SK-N-MC (cell line): ENCODE measurements at places on chromosomes 7 and 10.

DNA sequence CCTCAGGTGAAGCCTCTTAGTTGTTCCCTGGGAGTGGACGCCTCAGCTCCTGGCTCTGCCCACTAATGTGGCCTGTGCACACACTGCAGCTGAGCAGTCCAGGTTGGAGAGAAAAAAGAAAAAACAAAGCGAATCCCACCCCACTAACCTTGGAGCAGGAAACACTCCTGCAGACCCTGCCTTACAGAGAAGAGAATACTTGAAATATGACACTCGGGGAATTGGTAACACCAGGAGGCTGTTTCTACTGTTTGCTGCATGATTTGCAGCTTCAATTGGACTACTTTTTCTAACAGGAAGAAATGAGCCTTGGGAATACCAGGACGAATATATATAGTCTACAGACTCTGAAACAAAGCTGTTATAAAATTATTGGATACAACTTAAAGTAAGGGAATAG, 22.2 kb downstream of the CDHR3 start:
- no peak for DNase-seq

DNA sequence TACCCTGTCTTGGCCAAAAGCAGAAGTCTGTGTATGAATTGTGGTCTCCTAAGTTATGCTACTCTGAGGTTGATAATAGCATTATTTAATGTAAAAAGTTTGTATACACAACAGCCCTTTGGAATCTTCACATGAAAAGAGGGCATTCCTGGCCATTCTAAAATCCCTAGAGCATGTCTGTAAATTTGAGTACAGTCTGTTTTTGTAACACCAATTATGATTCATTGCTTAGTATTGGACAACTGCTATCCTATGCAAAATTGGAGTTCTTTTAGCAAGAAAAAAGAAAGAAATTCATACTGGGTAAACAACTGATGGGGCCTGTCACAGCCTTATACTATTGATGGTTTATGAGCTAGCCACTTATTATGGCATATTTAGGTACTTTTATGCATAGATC, 10.2 kb downstream of the CUTC start:
- DNase-seq, result no peak

GRCh38 chr7:69739190-69739589, 140.9 kb downstream of the AUTS2 start:
- no peak for DNase-seq

DNA sequence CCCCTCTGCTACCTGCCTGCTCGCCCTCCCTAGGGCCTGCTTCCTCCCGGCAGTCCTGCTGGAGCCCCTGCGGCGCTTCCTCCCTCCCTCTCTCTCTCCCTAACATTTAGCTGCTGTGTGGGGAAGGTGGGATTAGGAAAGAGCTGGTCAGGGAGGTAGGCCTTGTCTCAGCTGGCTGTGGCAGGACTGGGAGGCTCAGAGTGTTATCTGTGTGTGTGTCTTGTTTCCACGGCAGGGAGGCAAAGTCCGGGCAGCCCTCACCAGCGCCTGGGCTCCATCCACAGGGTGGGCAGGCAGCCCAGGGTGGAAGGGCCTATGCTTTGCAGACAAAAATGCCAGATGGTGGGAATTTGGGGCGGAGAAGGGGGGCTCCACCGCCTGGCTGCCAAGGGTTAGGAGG, 105.7 kb downstream of the RPS24 start:
- DNase-seq, result no peak

GRCh38 chr10:8393531-8393930, 339.0 kb downstream of the GATA3 start:
- DNase-seq, result no peak

GRCh38 chr7:136857573-136857972, 10.9 kb upstream of the CHRM2 start:
- no peak for DNase-seq

DNA sequence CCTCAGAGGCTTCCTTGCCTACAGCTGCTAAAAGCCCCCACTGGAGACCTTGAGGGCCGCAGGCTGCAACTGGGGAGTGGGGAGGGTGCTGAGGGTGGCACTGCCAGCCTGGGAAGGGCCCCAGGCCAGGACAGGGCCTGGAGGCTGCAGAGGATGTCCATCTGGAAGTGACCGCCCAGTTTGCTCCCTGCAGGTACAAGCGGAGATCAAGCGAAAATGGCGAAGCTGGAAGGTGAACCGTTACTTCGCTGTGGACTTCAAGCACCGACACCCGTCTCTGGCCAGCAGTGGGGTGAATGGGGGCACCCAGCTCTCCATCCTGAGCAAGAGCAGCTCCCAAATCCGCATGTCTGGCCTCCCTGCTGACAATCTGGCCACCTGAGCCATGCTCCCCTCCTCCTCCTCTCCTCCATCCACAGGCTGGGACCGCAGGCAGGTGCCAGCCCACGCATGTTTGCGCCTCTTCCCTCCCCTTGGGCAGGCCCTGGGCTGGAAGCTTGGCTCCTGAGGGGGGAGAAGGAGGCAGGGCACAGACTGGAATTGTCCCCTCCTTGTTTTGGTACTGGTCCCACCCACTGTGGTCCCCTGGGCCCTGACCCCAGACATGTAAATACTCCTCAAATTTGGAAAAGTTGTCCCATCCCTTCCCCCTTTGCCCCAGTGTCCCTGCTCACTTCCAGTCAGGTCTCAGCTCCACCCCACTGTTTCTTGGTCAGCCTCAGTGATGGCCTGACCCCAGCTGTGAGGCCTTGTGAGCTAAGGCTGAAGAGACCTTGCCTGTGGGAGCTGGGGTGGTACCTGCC, 54.4 kb downstream of the ADCYAP1R1 start:
- no peak for DNase-seq

DNA sequence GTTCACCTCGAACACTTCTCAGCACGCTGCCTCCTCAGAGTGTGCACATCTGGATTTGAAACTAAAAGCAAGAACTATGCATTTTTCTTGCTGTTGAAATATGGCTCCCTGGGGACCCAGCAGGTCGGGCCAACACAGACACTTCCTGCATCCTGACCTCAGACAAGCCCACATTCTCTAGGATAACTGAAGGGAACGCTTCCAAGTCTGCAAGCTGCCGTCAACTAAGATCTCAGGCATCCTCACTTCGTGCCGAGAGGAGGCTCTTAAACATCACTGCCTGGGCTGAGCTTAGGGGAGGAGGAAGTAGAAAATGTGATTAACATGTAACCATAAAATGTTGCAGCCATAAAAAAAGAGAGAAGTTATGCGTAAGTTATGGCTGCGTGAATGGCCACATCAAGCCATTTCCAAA, 65.5 kb downstream of the PYROXD2 start:
- DNase-seq, result peak; percentile 56

- no peak for DNase-seq
Observed at GRCh38 chr7:129908181-129908580, 44.6 kb downstream of the UBE2H start.

- DNase-seq, result no peak
Observed at GRCh38 chr10:70106958-70107791, 25.4 kb downstream of the AIFM2 start.

GRCh38 chr7:34036972-34037792, 131.8 kb downstream of the BMPER start:
- no peak for DNase-seq

GRCh38 chr7:97418312-97418711, 300.8 kb downstream of the SDHAF3 start:
- DNase-seq, result no peak

DNA sequence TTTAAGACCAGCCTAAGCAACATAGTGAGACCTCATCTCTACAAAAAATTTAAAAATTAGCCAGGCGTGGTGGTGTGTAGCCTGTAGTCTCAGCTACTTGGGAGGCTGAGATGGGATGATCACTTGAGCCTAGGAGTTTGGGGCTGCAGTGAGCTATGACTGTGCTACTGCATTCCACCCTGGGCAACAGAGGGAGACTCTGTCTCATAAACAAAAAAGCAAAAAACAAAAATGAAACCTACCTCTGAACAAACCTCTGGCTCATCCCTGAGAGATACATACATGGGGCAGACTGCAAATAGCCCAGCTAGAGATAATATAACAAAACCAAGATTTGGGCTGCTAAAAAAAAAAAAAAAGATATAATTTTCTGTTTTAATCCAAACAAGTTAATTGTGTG, 19.5 kb downstream of the C10orf67 start:
- DNase-seq, result no peak

DNA sequence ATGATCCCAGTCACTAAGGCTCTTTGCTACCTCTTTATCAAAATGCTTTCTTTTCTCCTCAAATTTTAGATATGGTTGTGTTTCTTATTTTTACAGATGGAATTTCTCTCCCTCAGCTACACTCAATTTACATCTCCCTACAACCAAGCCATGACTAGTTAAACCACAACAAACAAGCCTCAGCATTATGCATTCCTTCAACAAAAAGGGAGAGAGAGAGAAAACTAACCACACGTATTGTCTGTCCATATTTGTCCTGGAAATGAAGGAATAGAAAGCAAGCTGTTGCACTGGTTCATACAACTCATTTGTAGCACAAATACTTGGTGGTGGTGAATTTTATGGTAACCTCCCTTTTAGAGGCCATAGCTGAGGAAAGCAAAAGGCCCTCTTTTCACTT, 286.4 kb downstream of the AHR start:
- no peak for DNase-seq

DNA sequence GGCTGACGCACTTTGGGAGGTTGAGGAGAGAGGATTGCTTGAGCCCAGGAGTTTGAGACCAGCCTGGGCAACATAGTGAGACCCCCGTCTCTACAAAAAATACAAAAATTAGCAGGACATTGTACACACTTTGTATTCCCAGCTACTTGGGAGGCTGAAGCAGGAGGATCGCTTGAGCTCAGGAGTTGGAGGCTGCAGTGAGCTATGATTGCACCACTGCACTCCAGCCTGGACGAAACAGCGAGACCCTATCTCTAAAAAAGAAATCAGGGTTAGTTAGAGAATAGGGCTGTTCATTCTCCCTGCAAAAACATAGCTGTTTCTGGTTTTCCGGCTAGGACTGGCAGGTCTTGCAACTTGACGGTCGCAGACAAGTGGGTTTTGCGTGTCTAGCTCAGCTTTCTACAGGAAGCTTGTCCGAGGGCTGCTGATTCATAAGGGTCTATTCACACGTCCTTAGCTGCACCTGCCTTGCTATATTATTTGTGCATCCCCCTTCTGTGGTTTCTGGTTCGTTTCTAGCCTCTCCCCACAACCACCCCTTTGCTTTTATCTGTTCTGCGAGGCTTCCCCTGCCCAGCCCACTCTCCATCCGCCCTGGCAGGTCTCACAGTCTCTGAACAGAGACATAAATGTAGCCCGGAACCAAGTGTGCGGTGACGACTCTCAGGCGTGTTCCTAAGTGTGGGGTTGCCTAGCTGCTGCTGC, 10.7 kb downstream of the AMZ1 start:
- DNase-seq, result no peak

- no peak for DNase-seq
Observed at GRCh38 chr7:128217967-128218652, 23.0 kb upstream of the LEP start.

- peak; percentile 24 for DNase-seq
Observed at GRCh38 chr10:25080880-25081581, 64.6 kb downstream of the THNSL1 start.

- no peak for DNase-seq
Observed at GRCh38 chr10:91210435-91210834, 10.0 kb upstream of the PCGF5 start.

- DNase-seq, result no peak
Observed at GRCh38 chr10:71279590-71280170, 39.4 kb upstream of the SLC29A3 start.

DNA sequence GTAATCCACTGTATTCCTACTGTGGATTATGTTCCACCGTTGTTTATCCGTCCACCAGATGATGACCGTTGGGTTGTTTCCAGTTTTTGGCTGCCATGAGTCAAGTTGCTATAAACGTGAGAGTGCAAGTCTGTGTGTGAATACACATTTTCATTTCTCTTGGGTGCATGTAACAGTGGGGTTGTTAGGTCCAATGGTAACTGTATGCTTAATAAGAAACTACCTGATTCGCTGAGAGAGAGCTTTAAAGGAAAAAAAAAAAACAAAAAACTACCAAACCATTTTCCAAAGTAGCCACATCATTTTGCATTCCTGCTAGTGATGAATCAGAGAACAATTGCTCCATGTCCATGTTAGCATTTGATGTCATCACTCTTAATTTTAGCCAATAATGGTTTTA, 15.9 kb downstream of the UBN2 start:
- no peak for DNase-seq

DNA sequence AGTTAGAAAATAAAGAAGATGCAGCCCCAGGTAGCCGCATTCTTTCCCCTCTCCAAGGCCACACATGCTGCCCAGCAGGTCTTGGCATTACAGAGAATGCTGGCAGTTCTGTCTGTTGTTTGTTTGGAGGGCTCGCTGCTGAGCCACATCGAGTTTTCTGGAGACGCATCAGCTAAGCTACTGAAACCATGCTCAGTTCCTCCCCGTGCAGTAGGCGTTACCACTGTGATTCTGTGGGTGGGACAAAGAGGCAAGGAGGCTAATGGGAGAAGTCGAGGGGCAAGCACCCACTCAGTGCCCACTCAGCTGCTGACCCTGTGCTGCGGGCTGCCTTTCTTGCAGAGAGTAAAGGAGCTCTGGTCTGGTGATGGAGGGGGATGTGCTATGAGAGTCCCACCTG, 15.5 kb upstream of the GTPBP4 start:
- DNase-seq, result no peak

GRCh38 chr10:3310016-3310784, 137.6 kb upstream of the PITRM1 start:
- DNase-seq, result no peak

- DNase-seq, result no peak
Observed at GRCh38 chr7:43485580-43485979, 97.3 kb upstream of the STK17A start.

- DNase-seq, result no peak
Observed at GRCh38 chr7:103695521-103695920, 249.5 kb upstream of the SLC26A5 start.

GRCh38 chr10:88883448-88883809, 3.4 kb downstream of the STAMBPL1 start:
- no peak for DNase-seq

GRCh38 chr10:119516381-119517234, 25.9 kb downstream of the RGS10 start:
- peak; percentile 67 for DNase-seq

DNA sequence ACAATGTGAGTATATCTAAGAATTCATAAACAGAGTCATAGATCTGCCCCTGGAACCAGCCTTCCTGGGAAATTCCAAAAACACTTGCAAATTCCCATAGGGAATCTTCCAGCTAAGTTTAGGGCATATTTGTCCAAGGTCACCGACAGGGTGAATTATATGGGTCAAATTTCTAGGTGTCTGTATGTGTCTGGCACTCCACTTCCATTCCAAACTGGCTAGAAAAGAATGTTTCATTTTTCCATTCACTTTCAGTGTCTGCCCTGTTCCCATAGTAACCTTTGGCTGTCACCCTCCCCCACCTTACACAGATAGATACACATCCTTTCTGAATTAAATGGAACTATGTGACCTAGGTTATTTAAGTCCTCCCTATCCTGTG, 230.9 kb downstream of the CREB5 start:
- DNase-seq, result no peak

DNA sequence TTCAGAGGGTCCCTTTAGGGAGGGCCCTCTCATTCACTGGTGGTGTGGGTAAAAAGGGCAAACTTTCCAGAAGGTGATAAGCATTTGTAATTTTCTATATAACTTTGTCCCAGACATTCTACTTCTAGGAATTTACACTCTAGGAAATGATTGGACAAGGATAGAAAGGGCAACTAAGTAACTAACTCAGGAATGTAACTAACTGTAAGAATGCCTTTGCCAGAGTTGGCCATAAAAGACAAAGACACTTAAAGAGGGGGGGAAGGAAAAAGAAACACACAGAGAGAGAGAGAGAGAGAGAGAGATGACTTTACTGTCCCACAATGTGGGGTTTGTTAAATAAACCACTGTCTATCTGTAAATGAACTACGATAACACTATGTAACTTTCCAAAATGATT, 38.5 kb upstream of the ITPRID1 start:
- DNase-seq, result no peak

- no peak for DNase-seq
Observed at GRCh38 chr7:74293577-74293908, 4.3 kb downstream of the CLIP2 start.
